ENCODE measurements at places on chromosomes 4 and X.
A peak's percentile ranks its signal among the peaks of the same experiment; 100 is the strongest.

GRCh38 chrX:12814420-12814819 is 23.2 kb downstream of the PRPS2 start:
- ATAC-seq = peak; percentile 52

DNA sequence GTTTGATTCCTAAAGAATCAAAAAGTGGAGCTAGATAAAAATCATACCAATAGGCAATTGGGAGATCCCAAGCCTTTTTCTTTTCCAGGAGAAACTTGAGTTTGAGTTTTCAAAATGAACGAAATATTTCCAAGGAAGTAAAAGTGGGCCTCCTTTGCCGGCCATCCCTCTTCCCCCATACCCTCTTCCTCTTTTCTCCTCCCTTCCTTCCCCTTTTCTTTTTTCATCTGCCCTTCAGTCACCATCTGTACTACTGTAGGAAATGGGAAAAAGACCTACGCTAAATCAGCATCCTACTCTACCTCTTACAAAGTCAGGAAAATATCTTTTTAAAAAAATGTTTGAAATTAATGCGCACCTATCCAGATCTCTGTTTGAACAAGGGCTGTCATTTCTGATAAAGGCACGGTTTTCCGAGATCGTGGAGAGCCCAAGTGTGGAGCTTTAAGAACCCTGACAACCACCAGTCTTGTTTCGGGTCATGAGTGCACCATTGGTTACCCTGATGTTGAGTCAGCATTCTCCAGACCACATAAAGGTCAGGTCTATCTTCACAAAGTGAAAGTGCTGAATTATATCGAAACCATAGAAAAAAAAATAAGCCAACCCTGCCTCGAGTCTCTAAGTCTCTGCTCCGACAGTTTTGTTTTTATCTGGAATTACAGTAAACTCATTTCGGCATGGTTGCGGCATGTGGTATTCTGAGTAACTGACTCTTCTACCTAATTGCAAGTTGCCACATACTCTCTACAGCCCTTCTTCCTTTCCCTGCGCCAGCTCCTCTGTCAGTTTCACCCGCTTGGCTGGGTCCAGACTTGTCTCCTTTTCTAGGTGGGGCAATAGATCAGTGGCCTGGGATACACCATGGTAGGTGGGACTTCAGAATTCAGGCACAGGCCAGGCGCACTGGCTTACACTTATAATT is 140.2 kb upstream of the KLF3 start:
- ATAC-seq = peak; percentile 98

DNA sequence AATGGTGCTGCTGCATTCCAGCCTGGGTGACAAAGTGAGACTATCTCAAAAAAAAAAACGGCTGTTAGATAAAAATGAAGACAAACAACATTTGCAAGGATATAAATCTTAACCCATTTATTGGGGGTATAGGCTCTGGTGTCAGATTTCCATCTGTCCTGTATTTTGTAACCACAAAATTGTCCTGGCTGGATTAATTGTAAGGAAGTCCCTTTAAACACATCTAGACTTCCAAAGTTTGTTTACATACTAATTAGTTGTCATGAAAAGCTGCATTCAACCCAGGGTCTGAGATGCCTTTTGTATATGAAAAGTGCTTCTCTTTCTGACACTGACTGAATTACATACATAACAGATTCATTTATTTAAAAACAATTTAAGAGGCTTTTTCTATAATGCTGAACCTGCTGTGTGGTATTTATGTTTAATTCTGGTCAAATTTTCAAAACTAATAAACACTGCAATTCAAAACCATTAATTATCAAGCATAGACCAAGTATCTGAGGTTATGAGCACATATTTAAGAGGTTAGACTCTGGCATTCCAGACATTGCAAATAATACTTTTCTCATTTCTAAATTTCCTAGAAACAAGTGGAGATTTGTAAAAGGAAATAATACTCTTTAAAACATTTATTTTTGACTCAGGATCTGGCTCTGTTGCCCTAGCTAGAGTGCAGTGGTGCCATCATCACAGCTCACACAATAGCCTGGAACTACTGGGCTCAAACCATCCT is 17.5 kb upstream of the UGDH start:
- no peak for ATAC-seq

DNA sequence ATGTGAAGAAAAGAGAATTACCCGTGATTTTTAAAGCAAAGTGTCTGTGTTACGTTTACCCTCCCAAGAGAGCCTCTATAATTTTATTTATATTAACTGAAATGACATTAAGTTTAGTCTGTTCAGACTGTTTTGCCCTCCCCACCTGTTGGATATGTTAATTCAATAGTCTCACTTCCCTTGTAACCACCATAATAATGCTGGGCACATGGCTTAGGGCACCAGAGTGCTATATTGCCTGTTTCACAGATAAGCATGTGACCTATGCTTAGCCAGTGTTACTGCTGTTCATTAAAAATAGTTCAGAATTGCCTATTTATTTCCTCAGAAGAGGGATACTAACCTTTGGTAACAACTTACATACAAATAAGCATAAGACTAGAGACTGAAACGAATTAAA is 446.2 kb downstream of the FAT4 start:
- ATAC-seq = no peak

GRCh38 chrX:107716118-107716684 is 59.4 kb downstream of the TSC22D3 start:
- ATAC-seq = peak; percentile 6

DNA sequence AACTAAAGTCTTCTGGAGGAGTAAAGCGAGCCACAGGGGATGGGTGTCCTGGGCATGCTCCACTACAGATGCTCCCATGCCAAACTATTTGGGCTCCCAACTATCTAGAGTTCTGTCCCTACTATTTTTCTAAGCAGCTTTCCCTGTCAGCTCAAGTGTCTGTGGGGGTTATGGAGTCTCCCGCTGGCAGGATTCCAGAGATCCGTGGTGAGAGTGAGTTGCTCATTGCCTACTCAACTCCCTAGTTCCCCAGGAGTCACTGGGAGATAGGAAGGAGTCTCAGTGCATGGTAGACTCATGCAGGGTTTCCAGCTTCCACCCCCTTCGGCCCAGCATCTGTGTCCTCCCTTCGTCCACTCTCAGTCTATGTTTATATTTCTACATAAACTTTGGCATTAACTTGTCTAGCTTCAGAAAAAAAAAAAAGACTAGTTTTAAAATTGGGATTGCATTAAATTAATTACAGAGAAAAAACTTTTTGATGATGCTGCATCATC is 55.1 kb upstream of the INPP4B start:
- ATAC-seq = no peak

DNA sequence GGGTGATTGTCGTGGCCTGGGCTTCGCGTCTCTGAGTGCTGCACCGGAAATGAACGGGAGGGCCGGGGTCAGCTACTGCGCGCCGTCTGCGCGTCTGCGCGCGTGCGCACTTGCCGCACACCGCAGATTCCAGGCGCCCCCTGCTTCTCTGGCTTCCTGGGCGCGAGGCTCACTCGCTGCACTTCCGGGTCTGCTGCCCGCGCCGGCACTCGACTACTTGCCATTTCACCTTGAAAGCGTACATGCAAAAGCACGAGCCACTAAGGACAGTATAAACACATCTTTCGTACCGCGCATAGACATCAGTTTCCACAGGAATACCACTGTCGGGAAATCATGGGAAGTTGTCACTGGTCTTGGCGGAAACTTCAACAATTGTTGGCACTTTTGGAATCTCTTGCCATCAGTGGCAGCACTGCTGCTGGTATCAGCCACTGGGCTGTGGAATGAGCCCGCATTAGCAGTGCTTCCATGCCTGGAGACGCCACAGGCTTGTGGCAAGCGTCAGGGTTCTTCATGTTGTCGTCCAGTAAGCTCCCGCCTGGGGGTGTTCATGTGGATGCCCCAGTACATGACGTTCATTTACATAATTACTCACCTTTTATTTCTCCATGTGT is at the start of gene SUPT20HL2:
SUPT20HL2 (minus strand) TSS at position 51 of the 617 bp plus-strand sequence. CDS start 754 bp downstream, outside the sequence.
- no peak for ATAC-seq

DNA sequence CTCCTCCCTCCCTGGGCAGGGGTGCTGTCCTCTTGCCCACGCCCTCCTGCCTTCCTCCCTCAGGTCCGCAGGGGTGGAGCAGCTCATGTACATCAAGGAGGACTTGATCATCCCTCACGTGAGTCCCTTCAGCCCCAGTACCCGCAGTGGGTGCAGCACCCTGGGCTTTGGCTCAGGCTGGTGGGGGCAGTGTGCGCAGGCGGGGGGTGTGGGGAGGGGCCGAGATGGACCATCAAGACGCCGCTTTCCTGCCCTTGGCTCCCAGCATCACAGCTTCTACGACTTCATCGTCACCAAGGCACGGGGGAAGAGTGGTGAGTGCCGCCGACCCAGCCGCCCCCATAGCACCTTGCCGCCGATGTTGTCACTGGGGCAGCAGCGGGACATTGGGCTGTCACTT is 5.7 kb downstream of the FAM50A start:
- no peak for ATAC-seq

DNA sequence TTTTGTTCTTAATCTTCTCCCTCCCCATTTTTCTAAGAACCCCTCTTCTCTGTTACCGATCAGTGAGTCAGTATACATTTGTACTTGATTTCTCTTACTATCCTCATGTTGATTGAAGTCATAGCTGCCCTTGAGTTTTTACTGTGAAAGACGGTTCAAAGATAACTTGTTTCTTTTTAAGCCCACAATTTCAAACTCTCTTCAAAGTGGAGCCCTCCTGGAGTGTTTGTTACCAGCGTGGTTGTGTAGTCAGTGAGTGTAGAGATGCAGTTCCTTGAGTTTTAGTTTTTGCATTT is 7.9 kb downstream of the PPP1R3F start:
- no peak for ATAC-seq

DNA sequence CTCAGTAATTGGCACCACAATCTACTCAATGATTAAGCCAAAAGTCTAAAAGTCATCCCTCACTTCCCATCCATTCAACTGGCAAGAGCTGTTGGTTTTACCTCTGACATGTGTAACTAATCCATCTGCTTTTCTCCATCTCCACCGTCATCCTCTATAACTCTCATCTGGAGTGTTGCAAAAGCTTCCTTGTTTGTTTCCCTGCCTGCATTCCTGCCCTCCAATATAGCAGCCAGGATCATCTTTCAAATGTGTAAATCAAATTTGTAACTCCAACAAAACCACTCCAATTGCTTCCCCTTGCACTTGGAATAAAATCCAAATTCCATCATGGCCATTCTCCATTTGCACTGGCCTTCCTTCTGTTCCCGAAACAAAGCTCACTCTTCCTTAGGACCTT is 4.3 kb upstream of the PLAC8 start:
- ATAC-seq = no peak

GRCh38 chr4:139753686-139754085 is 88.1 kb downstream of the MGST2 start:
- ATAC-seq = no peak

- peak; percentile 85 for ATAC-seq
These were observed 137.6 kb downstream of the NPNT start for GRCh38 chr4:106032851-106033286.

DNA sequence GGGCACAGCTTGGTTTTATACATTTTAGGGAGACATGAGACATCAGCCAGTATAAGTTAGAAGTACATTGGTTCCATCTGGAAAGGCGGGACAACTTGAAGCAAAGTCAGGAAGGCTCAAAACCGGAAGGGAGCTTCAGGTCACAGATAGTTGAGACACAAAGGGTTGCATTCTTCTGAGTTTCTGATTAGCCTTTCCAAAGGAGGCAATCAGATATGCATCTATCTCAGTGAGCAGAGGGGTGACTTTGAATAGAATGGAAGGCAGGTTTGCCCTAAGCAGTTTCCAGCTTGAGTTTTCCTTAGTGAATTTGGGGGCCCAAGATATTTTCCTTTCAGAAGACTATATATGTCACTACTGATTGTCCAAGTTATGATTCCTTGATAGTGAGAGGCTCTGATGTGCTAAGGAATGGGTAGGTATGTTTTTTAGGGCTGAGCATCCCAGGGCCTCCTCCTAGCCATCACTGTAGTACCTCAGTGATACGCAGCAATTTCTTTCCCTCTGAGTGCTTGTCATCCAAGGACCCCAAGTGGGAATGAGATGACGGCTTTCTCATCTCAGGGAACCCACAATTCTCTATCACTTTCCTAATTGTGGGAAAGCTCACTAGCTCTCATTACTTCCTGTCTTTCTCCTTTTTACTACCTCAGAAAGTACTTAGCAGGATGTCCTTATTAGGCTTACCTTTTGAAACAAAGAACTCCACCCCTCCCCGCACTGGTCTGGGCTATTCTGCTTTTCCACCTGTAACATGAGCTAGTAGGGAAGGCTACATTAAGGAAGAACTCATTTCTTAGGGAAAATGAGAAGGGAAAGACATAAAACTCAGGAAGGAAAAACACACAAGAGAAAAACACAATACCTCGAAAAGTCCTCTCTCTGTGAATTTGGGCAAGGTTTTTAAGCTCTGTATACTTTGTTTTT is 632.7 kb downstream of the RAPGEF2 start:
- no peak for ATAC-seq

DNA sequence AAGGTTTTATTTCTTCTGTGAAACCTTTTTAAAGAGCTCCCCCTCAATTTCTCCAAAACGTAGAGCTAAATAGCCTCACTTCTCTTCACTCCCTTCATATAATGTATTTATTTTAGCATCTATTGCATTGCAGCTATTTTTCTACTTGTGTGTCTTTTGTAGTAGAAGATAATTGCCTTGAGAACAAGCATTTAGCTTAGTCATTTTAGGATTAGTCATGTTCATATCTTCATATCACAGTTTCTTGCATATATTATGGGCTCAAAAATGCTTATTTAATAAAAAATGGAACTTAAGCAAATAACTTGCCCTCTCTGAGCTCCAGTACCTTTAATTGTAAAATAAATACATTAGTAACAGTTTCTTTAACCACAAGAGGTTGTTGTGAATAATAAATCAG is 72.1 kb upstream of the SPANXC start:
- no peak for ATAC-seq

DNA sequence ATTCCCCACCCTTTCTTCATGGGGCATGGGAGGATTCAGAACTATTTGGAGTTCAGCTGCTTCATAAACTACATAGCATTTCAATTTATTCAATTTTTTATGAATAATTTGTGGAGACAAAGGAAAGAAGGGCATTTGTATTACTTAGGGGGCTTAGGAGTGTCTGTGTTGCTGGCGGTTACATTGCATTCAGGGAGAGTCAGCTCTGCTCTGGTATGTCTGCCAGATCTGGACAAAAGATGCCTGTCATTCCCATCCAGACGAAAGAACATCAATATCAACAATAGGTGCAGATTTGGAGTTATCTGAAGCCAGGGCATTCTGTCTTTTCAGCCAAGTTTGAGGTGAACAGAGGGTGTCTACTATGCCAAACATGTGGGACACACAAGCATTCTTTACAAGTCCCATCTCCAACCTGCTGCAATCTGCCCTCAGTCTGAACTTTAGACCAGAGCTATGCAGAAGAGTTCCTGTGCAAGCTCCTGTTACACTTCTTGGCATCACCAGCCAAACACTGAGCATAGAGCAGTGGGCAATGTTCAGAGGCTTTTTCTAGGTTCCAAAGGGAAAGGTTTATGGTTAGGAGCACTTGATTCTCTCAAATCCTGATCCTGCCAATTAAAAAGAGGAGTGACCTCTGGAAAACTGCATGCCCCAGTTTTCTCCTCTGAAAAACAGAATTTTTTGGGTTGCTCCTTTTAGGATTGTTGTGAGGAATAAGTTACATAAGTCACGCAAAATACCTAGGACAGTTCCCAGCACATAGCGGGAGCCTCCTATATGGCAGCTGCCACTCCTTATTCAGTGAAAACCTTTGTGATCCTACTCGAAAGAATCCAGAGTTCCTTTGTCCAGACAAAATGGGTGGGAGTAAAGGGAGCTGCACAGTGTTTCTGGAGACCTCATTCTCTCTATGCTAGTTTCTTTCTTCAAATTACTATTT is 719.5 kb upstream of the SLIT2 start:
- no peak for ATAC-seq

GRCh38 chr4:121980643-121981042 is 28.8 kb upstream of the TRPC3 start:
- ATAC-seq = no peak

- no peak for ATAC-seq
These were observed 152.5 kb upstream of the PJA1 start for GRCh38 chrX:69317721-69318120.
